ENCODE measurements at places on chromosomes 5 and 9.

- DNase-seq = no peak
Measured at GRCh38 chr9:7153566-7153965, 395.8 kb downstream of the KDM4C start.

DNA sequence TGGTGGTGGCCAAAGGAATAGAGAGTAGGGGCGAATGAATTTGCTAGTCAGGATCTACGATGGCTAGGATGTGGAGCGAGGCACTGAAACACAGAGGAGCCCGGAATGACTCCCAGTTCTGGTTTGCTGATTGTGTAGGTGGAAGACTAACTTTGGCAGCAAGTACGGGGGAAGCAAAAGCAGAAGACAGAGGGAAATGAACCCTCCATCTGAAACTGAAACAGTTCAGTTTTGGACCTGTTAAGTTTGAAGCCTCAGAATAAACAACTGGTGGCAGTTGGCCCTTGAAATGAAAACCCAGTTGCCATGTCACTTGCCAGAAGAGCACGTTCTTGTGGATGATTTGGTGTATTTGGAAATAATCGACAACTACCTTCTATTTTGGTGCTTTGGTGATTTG, 15.4 kb upstream of the SMIM15 start:
- no peak for DNase-seq

GRCh38 chr9:279674-280073, 65.0 kb downstream of the DOCK8 start:
- DNase-seq = no peak

DNA sequence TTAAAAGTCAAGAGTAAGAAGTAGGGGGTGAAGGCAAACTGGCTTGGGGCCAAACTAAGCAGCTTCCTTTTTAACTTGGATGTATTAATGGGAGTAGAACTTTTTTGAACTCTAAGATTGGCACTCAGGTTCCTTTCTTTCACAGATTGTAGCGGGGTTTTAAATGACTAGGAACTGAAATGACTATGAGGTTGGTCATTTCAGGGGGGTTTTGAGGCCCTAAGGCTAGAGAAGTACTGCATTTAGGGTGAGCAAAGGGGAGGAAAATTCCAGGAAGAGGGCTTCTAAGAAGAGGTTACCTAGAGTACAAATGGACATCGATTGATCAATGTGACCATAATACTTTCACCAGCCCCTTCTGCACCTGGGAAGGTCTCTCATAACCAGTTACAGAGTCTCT, 381.8 kb downstream of the MLLT3 start:
- no peak for DNase-seq

- DNase-seq = no peak
Measured at GRCh38 chr9:89453452-89453851, 44.5 kb downstream of the SEMA4D start.

DNA sequence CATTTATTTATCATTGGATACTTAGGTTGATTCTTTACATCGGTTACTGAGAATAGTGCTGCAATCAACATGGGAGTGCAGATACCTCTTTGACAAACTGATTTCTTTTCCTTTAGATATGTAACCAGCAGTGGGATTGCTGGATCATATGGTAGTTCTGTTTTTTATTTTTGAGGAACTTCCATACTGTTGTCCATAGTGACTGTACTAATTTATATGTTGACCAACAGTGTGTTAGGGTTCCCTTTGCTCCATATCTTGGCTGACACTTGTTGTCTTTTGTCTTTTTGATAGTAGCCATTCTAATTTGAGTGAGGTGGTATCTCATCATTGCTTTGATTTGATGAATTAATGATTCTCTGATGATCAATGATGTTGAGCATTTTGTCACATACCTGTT, 137.3 kb upstream of the PITX1 start:
- no peak for DNase-seq

- DNase-seq = no peak
Measured at GRCh38 chr5:172646716-172647285, 5.7 kb downstream of the NEURL1B start.

- no peak for DNase-seq
Measured at GRCh38 chr9:131629825-131630204, 84.5 kb downstream of the PRRT1B start.

DNA sequence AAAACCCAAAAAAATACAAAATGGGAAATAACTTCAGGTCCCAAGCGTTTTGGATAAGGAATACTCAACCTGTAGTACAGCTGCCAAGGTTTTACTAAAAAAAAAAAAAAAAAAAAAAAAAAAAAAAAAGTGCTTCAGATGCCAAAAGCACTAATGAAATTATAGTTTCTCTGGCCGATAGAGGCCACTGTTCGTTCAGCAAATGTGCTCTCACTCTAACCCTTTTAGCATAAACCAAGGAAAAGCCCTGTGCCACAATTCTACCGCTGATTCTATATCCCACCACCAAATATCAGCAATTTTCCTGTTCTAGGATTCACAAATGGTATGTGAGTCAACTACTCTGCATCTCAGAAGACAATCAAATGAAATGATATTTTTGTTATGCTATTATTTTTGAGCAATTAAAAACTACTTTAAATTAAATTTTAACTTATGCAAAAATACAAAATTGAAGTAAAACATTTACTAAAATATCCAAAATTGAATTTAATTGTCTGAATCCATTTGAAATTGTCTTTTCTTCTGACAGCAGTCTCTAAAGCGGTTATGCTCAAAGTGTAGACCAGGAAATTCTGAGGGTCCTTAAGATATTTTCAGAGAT, 79.8 kb downstream of the RICTOR start:
- peak; percentile 51 for DNase-seq

GRCh38 chr5:7464182-7464581, 68.2 kb downstream of the ADCY2 start:
- no peak for DNase-seq

DNA sequence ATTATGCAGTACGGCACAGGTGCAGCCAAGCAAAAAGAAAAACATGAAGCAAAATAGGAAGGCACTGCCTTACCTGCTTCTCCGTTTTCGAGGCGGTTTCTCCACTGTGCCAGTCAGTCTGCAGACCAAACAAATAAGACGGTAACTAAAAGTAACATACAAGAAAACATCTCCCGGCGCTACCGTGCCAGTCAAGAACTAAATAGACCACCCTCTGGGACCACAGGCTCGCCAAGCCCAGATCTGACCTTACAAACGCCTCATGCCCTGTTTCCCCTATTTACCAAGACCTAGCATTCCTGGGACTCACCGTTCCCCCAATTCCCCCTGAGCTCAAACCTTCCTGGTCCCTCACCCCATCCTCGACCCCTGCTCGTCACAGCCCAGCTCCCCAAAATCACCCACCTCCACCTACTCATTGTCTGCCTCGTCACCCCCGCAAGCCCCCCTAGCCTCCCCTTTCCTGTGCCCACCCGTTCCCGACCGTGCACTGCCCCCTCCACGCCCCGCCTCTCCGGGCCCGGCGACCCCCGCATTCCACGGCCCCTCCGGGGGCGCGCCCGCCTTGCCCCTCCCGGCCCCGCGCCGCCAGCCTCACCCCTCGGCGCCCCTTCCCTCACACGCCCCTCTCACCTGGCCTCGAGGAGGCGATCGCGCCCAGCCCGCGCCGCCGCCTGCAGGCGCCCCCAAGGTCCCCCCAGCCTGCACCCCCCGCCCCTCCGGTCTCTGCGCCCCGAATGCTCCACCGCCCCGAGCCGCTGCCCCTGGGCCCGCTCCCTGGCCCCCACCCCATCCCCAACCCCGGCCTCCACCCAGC, 560 bp downstream of the SCAI start:
- DNase-seq = no peak

DNA sequence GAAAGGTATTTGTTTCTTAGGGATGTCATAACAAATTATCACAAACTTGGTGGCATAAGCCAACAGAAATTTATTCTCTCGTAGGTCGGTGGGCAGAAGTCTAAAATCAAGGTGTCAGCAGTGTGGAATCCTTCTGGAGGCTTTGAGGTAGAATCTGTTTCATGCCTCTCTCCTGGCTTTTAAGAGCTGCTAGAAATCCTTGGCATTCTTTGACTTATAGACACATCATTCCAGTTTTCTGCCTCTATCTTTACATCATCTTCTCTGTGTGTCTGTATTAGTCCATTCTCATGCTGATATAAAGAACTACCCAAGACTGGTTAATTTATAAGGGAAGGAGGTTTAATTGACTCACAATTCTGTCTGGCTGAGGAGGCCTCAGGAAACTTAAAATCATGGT, 488.1 kb upstream of the PAPPA start:
- no peak for DNase-seq

GRCh38 chr5:153222936-153223335, 267.5 kb upstream of the GRIA1 start:
- DNase-seq = no peak

DNA sequence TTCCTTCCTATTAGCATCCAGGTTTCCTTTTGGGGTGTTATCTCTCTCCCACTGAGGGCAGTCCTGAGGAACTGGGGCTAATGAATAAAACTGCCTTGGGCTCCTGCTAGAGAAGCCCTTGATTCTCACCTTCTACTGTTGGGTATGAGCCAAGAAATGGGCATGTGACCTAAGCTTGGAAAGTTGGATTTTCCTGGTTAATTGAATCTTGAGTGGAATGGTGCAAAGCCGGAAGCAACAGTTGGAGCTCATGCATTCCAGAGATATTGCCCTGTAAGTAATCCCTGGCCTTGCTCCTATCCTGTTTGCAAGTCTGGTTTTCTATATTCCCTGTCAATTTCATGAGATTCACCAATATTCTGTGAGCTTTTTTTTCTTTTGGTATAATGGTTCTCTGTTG, 158.5 kb upstream of the ELL2 start:
- DNase-seq = no peak

DNA sequence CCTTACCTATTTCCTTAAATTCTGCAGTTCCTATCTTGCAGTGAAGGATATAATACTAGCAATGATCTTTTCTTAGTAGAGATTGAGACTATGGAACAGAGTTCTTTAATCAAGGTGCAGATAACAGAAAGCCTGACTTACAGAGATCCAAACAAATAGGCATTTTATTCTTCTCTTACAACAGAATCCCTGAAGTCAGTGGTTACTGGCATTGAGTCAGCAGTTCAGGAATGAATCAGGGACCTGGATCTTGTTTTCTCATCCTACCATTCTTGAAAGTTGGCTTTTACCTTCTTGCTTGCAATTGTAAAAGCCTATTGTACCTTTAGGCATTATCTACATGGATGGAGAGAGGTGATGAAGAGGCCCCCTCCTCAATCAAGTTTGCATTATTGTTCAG, 47.5 kb upstream of the TLE4 start:
- no peak for DNase-seq

GRCh38 chr9:73280113-73280512, 128.4 kb downstream of the ANXA1 start:
- no peak for DNase-seq

DNA sequence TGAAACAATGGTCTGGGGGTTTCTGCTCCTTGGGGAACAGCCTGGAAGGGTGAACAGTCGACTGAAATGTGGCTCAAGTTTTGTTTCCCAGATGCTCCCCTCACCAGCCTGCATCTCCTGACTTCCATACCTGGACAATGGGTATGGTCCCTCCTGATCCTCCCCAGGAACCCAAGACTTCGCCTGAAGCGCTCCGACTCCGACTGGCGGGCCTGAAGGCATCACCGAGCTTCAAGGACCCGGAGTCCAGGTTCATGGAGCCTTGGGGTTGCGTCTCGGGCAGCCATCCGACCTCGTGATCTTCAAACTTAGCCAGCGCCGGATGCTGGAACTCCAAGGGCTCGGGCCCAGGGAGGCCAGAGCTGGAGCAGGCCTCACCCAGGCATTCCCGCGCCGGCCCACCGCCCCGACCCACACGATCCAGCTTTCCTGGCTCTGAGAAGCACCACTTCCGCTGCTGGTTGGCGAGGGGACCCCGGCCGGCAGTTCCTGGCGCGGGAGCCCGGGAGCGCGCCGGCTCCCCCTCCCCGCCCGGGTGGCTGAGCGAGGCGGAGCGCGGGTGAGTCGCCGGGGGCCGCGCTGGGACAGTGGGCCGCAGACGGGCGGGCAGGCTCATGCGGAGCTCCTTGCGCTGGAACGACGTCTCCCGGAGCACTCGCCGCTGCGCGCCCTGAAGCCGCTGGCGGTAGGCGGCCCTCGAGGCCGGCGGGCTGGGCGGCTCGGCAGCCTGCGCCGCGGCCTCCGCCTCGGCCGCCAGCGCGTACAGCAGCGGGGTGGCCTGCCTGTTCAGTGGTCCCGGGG, 5.2 kb downstream of the SHROOM1 start:
- DNase-seq = no peak

DNA sequence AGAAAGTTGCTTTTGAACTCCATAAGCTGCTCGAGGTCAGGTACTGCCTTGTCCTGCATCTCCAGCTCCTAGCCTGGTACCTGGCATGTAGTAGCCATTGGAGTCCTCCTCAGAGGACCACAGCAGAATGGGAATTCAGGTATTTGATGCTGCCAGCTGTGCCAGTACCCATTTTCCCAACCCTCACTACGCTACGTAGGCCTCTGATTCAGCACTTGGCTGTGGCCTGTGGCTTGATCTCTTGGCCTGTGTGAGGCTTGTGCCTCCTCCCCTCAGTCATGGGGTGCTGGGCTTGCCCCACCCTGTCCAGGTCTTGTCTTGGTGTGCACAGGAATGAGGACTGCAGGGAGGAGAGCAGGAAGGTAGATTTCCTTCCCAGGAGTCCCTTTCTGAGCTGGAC, 11.8 kb downstream of the OTULIN start:
- DNase-seq = peak; percentile 40

DNA sequence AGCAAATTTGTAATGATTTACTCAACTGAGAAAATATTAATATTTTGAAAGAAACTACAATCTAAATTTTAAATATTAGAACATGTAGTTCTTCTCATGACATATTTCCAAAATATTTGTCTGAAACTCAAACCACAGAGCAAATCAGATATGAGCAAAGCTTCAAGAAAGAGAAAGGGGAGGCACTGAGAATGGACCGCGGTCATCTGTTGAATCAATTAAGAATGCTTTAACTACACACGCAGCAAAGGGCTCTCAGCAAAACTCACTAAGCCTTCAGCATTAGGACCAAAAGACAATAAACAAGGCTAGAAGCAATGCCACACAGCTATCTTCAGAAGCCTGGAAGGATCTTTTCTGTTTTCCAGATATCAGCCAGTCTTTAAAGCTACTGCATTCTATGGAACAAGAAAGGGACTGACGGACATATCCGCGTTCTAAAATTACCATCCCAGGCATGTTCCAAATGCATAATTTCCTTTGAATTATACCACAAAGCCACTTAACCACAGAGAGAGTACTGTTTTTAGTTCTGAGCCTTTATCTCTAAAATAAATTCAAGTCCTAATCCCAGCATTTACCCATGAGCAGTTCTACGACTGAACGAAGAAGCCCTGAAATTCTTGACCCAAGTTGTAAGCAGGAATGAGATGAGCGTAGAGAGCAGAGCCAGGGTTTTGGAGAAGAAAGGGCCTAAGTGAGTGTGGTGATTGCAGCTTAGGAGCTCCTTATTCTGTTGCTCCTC, 513.5 kb downstream of the AGTPBP1 start:
- DNase-seq = no peak

- no peak for DNase-seq
Measured at GRCh38 chr5:132559383-132560060, 2.7 kb downstream of the RAD50 start.

- no peak for DNase-seq
Measured at GRCh38 chr9:69155341-69156030, 18.6 kb upstream of the TJP2 start.

Data from CD4-positive, alpha-beta T cell treated with Interleukin-2 at 100 ng/mL for 4 hours (primary cell).